Activated T-cell treated with anti-CD3 and anti-CD28 coated beads, Interleukin-2, amount 50 U/mL, for 72 hours (primary cell): ENCODE measurements at places on chromosomes 12 and 14. TPM values are rescaled to one million over a fixed set of nuclear protein-coding genes. Genes with fewer than 3 reads are reported as not detected.

The HOXC12 gene
- not detected for total RNA-seq

The MYO1H gene
- total RNA-seq = not detected

The SLC5A8 gene
- total RNA-seq = not detected

GRCh38 chr12:118065380-118065779, 4.4 kb upstream of the WSB2 start:
- DNase-seq = no peak
- peaks cover 7% of the 10 kb centered on the region for H3K36me3 ChIP-seq
- H3K4me1 ChIP-seq = peaks cover 37% of the 10 kb centered on the region
- H3K27ac ChIP-seq = no peak overlapping the region
- peaks cover 23% of the 10 kb centered on the region for H3K27me3 ChIP-seq

- H3K27ac ChIP-seq = no peak overlapping the region
- no peak for DNase-seq
- no peaks in the 10 kb centered on the region for H3K27me3 ChIP-seq
- peaks cover 26% of the 10 kb centered on the region for H3K4me1 ChIP-seq
- H3K4me3 ChIP-seq = no peak overlapping the region
Measured at GRCh38 chr12:93707836-93708235, 30.7 kb downstream of the CRADD start.

DNA sequence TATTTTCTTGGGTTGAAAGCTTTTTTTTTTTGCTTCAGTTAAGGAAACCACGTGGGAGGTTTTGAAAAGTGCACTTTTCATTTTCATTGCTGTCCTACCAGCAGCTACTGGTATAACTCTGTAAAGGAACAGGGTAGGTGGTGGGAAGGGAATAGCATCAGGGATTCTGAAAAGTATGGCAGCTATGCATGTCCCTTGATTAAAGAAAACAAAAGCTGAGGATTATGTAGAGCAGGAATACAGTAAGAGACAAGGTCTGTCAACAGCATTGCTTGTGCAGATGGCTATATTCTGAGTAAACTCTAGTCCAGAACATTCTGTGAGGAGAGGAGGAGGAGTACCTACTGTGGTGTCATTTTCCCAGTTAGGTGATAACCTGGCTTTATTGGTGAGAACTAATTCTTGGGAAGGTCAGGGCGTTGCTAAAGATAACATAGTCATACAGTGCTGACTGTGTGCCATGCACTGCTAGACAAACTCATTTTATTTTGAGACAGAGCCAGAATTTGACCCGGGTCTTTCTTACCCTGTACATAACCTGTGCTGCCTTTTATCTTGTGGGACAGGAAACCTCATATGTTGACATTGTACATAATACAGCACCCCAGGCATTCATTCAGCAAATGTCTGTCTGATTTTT, 80.3 kb upstream of the TRAF3 start:
- no peak overlapping the region for H3K27ac ChIP-seq
- DNase-seq = no peak
- no peaks in the 10 kb centered on the region for H3K27me3 ChIP-seq
- peaks cover 32% of the 10 kb centered on the region for H3K4me1 ChIP-seq

- H3K4me3 ChIP-seq = peak overlapping the region; percentile 50
- peaks cover 9% of the 10 kb centered on the region for H3K36me3 ChIP-seq
- H3K27me3 ChIP-seq = no peaks in the 10 kb centered on the region
- no peak for DNase-seq
- H3K27ac ChIP-seq = peak overlapping the region; percentile 63
- peaks cover 84% of the 10 kb centered on the region for H3K4me1 ChIP-seq
Measured at GRCh38 chr12:4160314-4161040, 113.1 kb upstream of the CCND2 start.

DNA sequence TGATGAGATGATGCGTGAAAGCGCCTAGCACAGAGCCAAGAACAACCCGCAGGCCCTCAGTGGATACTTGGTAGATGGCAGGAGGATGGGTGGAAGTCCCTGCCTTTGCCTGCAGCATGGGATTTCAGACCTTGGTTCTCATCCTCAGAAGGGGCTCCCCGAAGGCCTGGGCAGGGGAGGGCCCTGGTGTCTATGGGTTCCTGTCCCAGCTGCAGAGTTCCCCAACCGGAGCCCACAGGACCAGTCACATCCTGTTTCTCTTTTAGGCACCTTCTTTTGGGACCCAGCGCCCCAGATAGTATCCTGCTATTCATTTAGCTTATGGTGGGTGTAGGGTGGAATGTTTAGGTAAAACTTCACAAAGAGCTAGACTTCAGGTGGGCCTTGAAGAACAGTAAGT, 55.5 kb downstream of the CALM1 start:
- H3K4me3 ChIP-seq = no peak overlapping the region
- no peaks in the 10 kb centered on the region for H3K27me3 ChIP-seq
- H3K36me3 ChIP-seq = no peaks in the 10 kb centered on the region
- H3K27ac ChIP-seq = no peak overlapping the region
- no peak for DNase-seq
- no peaks in the 10 kb centered on the region for H3K4me1 ChIP-seq

- no peaks in the 10 kb centered on the region for H3K27me3 ChIP-seq
- H3K36me3 ChIP-seq = no peaks in the 10 kb centered on the region
- no peaks in the 10 kb centered on the region for H3K4me1 ChIP-seq
- no peak overlapping the region for H3K4me3 ChIP-seq
- H3K27ac ChIP-seq = no peak overlapping the region
- no peak for DNase-seq
Measured at GRCh38 chr12:63941879-63942278, 97.4 kb downstream of the SRGAP1 start.

DNA sequence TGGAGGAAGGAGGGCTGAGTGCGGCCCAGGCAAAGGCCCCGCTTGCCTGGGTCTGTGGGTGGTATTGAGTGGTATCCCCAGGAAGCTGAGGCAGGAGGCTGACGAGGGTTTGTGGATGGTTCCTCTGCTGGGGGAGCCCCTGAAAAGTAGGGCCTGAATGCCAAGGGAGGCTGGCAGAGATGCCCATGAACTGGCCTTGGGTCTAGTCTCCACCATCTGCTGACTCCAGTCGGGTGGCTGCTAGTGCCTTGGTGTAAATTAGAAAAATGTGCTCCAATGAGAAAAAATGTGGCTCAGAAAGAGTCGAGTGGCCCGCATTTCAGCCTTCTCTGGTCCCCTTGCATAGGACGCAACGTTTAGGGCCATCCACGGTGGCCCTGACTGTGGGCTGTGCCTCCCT, 181.2 kb upstream of the PRMT8 start:
- H3K27ac ChIP-seq = no peak overlapping the region
- no peaks in the 10 kb centered on the region for H3K4me1 ChIP-seq
- no peak for DNase-seq
- no peaks in the 10 kb centered on the region for H3K36me3 ChIP-seq
- no peak overlapping the region for H3K4me3 ChIP-seq

DNA sequence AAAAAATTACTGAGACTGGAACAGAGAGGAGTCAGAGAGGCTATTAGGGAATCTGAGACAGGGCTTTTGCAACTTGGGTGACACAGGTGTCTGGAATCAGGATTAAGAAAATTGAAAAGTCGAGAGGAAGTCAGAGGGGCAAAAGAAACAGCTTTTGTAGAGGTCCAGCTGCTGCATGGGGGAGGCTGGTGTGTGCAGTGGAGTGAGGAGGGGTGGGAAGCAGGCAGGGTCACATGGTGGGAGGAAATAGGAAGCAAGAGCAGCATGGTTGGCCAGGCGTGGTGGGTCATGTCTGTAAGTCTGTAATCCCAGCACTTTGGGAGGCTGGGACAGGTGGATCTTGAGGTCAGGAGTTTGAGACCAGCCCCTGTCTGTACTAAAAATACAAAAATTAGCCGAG, 69.7 kb upstream of the VRK1 start:
- no peak overlapping the region for H3K4me3 ChIP-seq
- H3K4me1 ChIP-seq = no peaks in the 10 kb centered on the region
- no peak for DNase-seq
- no peaks in the 10 kb centered on the region for H3K36me3 ChIP-seq
- H3K27ac ChIP-seq = no peak overlapping the region
- peaks cover 21% of the 10 kb centered on the region for H3K27me3 ChIP-seq

DNA sequence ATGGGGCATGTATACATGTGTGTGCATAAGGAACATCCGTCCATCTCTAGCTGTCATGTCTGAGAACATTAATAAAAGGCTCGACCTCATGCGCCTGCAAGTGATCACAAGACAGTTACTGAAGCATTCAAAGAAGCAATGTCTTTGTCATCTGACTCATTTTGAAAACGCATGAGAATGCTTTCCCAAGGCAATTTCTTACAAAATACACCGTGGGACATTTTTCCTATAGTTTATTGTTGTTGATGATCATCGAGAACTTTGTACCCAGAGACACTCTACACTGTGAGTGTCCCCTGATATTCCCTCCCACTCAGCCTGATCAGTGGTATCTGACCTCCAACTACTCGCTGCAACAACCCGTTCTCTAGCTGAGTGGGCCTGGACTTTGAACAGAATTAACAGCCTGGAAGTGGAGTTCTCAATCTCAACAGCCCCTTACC, 68.1 kb downstream of the ETV6 start:
- no peaks in the 10 kb centered on the region for H3K27me3 ChIP-seq
- peaks cover 68% of the 10 kb centered on the region for H3K4me1 ChIP-seq
- H3K36me3 ChIP-seq = peaks cover 19% of the 10 kb centered on the region
- no peak for DNase-seq

DNA sequence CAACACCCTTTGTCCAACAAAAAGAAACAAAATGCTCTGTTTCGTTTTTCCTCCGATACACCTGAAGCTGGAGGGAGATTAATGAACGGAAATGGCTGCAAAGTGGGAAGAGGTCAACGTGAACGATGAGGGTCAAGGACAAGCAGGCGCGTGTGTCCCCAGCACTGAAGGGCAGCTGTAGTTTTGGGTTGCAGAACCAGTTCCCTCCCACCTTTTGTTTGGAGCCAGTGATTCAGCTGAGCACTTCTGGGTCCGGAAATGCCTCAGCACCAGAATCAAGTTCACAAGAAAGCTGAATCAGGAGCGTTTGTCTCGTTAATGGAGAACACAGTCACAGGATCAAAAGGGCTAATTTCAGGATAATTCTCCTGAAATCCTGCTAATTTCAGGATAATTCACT, 51.1 kb upstream of the PWP1 start:
- no peaks in the 10 kb centered on the region for H3K27me3 ChIP-seq
- no peaks in the 10 kb centered on the region for H3K4me1 ChIP-seq
- DNase-seq = no peak
- H3K4me3 ChIP-seq = no peak overlapping the region
- H3K36me3 ChIP-seq = no peaks in the 10 kb centered on the region
- H3K27ac ChIP-seq = no peak overlapping the region

GRCh38 chr12:90816353-90817089, 138.5 kb downstream of the CCER1 start:
- no peak for DNase-seq
- no peaks in the 10 kb centered on the region for H3K4me1 ChIP-seq
- no peak overlapping the region for H3K27ac ChIP-seq
- no peaks in the 10 kb centered on the region for H3K36me3 ChIP-seq
- H3K4me3 ChIP-seq = no peak overlapping the region
- no peaks in the 10 kb centered on the region for H3K27me3 ChIP-seq

GRCh38 chr14:60206837-60207533, 41.8 kb upstream of the DHRS7 start:
- H3K27me3 ChIP-seq = peaks cover 16% of the 10 kb centered on the region
- DNase-seq = no peak
- no peaks in the 10 kb centered on the region for H3K36me3 ChIP-seq
